ENCODE measurements at places on chromosomes 3 and 15.
A peak's percentile ranks its signal among the peaks of the same experiment; 100 is the strongest.

DNA sequence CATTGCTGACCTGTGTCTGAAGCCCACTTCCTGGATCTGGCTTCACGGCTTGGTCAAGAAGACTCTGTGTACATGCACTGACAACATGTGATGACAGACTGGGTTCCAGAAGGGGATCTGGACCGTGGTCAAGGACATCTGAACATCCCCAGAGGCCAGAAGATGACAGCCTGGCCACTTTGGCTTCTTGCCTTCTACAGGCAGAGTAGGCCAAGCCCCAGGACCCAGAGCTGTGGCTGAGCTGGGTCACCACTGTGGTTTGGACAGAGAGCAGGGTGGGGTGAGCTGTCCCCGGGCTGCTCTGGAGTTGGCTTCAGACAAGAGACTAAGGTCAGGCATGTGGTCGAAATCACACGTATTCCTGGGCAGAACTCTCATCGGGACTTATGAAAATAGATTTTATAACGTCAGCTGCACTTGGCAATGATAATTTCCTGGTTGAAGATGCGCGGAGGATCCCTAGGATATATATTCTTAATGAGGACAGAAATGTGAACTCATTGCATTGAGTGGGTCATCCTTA, 114.1 kb upstream of the FRMD4B start:
- peak; percentile 8 for DNase-seq

DNA sequence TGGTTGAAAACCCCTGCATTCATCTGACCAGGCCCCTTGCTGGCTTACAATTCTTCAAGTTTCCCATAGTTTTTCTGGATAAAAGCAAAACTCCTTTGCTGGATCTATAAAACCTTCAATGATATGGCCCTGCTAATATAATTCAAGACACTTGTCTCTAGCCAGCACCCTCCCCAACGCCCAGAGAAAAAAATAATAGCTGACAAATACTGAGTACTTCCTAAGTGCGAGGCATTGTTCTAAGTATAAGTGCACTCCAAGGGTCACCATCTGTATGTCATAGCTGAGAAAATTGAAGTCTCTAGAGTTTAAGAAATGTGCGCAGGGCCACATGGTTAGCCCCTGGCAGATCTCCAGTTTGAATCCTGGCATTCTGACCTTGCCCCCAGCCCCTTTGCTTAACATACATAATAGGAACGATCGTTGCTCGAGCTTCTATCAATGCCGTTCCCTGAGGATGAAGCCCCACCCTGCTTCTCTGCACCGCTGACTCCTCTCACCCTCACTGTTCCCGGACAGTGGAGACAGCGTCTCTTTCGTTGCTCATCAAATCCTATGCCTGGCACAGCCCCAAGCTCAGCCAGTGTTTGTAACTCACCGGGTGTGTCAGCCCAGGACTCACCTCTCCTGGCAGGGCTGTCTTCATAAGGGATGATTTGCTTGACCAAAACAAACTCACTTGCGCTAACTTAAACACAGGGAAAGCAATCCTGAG, 377.1 kb upstream of the PROK2 start:
- DNase-seq: peak; percentile 53

GRCh38 chr15:85950101-85950500, 129.6 kb upstream of the AGBL1 start:
- DNase-seq: no peak

DNA sequence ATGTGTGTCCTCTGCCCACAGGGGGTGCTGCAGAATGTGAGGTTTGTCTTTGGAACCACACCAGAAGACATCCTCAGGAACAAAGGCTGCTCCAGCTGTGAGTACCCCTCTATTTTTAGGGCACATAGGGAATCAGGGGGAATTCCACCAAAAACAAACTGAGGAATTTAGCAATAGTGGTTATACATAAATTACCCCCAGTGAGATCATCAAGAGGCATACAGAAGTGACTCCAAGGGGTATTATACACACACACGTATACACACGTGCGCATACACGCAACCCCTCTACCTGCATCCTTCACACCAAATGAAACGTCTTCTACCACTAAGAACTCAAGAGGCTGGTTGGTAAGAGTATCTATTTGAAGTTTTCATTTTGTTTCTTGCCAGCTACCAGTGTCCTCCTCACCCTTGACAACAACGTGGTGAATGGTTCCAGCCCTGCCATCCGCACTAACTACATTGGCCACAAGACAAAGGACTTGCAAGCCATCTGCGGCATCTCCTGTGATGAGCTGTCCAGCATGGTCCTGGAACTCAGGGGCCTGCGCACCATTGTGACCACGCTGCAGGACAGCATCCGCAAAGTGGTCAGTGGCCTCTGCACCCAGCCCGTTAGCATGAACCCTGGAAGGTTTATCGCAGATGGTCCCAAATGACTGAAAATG, 2.9 kb downstream of the THBS1 start:
- peak; percentile 61 for DNase-seq

GRCh38 chr15:64686130-64686735, 89.2 kb downstream of the RBPMS2 start:
- no peak for DNase-seq

DNA sequence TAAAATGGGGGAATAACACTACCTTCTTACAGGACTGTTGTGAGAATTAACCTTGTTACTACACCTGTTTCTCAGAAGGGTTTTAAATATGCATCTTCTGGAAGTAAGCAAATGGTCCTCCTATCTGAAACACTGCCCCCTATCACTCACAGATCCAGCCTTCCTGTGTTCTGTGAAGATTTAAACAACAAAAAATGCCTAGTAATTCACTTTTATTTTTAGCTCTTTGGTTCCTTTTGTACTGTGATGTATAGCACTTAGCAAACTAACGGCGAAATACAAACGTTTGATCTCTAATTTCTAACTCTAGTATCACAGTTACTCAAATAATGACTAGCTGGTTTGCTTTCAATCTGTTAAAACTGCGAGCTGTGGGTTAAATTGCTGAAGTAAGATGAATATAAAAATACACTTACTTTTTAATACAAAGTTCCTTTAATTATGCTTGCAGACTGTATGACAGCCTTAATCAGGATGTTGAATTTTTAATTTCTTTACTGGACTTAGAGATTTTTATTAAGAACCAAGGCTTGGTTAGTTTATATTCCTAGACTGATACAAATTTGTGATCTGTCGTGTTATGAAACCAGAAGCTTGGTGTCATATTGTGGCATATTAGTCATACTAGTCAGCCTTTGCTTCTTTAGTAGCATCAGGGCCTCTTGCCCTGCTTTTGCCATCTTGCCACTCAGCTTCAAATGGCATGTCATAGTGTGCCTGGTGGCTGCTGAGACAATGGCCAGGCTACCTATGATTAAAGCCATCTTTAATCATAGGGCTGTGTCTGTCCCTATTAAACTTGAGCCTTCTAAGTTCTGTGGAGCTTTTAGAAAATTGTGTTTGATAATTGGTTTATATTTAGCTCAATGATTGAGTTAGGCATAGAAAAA, 9.2 kb downstream of the EIF3J start:
- DNase-seq: no peak

- no peak for DNase-seq
Measured at GRCh38 chr15:33304924-33305323, 5.8 kb upstream of the RYR3 start.

DNA sequence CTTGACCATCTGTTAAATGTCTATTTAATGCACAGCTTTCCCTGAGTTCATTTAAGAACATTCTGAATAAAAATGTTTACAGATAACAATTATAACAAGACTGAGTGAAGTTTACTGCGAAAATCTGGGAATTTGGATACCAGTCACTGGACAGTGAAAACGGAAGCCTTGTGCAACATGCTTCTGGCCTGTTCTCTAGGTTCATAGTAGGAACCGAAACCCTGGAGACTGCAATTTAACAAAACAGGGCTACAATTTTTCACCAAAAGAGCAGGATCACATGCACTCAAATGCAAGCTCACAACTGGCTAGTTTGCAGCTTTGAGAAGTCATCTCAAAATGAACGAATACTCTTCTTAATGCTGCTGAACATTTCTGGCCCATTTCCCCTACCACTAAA, 435.9 kb downstream of the NR2F2 start:
- DNase-seq: no peak

GRCh38 chr3:5657106-5657505, 469.6 kb downstream of the EDEM1 start:
- no peak for DNase-seq

- no peak for DNase-seq
Measured at GRCh38 chr3:106965307-106965706, 411.9 kb upstream of the CCDC54 start.

DNA sequence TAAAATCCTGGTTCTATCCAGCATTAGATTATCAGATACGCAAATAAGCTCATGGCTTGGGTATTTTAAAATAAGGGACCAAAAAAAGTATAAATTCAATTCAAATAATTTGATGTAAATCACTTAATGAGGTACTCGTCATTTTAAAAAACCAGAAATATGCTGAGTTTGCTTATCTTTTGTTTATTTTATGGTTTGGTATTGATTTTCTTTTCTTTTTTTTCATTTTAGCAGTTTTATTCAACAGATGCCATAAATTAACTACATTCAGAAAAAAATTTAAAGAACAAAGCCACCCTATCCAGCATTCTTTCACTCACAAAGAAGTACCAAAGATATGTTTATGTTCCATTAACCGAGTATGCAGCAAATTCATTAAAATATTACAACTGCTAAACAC, 22.6 kb downstream of the DENND4A start:
- no peak for DNase-seq

- DNase-seq: no peak
Measured at GRCh38 chr3:62885136-62885535, 9.9 kb upstream of the CADPS start.

GRCh38 chr3:14461748-14462324, 59.4 kb downstream of the SLC6A6 start:
- peak; percentile 75 for DNase-seq

DNA sequence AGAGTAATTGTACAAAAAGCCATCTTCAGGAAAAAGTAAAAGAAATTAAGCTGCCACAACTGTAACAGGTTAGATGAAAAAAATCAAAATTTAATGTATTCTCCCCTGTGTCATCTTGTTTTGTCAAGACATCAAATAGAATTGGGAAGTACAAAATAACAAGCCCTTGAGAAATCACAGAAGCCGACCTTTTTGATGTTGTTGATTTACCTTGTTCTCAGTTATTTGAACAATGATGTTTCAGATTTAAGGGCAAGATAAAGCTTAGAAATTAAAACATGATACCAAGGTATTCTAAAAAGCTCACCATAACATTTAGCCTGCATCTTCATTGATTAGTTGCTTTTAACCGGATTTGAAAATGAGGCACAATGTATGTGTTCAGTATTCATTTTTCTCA, 523.0 kb downstream of the FOXP1 start:
- DNase-seq: no peak

DNA sequence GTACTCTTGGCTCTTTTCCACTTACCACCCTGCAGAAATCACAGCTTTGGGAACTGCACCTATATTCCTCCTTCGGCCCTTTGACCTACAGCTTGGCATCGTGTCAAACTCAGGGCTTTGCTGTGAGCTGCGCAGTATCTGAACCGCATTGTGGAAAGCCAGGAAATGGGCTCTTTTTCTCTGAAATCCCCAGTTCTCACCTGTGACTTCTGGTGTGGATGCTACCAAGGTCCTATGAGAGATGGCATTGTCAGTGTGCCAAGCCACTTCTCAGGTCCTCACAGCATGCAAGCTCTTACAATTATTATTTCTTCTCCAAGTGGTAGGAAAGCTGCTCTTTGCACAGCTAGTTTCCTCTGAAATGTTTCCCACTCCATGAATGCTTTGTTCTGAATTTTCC, 450.6 kb upstream of the TBL1XR1 start:
- DNase-seq: no peak

DNA sequence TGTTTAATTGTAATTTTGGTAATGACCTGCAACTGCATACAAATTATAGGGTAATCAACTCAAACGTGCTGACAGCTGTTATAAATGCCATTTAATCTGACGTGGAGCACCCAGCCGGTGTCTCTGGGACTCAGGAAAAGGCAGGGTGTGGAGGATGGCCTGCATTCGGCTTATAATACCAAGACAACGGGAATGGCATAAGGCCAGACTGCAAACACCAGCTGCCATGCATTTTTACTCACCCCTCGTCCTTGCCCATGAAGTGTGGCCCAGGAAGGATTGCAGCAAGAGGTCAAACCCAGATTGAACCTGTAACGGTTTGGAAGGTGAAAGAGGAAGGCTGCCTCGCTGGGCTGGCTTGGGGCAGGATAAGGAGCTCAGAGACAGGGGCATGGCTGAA, 96.4 kb downstream of the WNT7A start:
- no peak for DNase-seq

DNA sequence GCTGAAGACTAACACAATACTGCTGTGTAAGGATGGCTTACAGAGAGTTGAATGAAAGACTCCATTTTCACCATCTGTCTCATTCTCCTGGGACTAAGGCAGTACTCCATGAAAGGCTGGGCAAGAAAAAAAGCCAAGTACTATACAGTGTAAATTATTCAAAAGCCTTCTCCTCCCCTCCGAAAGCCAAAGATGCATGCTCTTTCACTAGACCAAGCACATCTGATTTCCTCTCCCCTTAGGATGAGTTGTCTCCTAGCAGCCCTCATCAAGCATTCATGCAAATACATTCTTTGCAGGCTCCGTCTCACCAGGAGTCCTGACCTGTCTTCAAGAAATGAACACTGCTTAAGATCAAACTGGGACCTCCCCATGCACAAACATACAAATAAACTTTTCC, 133.5 kb upstream of the THBS1 start:
- DNase-seq: no peak
